ENCODE measurements at places on chromosomes 1 and 21.

GRCh38 chr1:155128755-155129473, 1.2 kb downstream of the EFNA1 start:
- no peak for DNase-seq

- DNase-seq: peak; percentile 82
Observed at GRCh38 chr21:31559368-31560119, 99.9 kb upstream of the SOD1 start.

DNA sequence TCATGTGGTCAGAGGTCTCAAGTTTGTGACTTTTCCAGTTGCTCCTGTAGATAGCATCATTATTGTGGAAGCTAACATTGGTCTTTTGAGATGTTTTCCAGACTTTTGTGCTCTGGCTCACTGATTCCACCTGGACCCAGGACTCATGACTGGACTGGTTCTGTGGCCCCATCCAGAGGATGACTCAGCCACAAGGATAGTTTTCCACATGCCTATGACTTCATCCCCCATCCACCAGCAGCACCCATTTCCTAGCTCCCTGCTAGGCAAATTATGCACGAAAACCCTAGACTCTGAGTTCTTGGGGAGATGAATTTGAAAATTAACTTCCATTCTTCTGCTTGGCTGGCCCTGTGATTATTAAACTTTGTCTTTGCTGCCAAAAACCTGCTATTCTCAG, 949.3 kb downstream of the MRPL39 start:
- no peak for DNase-seq

- DNase-seq: no peak
Observed at GRCh38 chr1:94831641-94832040, 11.5 kb downstream of the SLC44A3 start.

- DNase-seq: no peak
Observed at GRCh38 chr21:46056450-46056903, 41.4 kb upstream of the COL6A2 start.

- DNase-seq: no peak
Observed at GRCh38 chr1:119731060-119731459, 19.3 kb downstream of the PHGDH start.

DNA sequence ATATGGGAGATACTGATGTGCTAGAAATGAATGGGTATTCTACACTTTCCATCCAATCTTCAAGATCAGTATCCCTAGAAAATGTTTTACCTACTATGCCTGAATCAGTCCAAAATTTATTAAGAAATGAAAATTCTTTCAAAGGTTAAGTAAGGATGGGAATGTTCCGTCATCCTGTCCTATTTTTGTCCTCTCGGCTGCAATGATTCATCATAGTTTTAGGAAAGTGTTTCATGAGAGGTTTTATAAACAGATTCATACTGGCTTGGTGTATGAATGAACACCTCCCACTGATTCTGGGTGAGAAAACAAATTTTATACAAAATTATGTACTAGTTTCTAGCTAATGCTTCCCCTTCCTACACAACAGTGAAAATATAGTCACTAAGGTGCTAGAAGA, 504.6 kb upstream of the NR5A2 start:
- no peak for DNase-seq

GRCh38 chr1:118151312-118151937, 33.6 kb downstream of the SPAG17 start:
- DNase-seq: no peak

DNA sequence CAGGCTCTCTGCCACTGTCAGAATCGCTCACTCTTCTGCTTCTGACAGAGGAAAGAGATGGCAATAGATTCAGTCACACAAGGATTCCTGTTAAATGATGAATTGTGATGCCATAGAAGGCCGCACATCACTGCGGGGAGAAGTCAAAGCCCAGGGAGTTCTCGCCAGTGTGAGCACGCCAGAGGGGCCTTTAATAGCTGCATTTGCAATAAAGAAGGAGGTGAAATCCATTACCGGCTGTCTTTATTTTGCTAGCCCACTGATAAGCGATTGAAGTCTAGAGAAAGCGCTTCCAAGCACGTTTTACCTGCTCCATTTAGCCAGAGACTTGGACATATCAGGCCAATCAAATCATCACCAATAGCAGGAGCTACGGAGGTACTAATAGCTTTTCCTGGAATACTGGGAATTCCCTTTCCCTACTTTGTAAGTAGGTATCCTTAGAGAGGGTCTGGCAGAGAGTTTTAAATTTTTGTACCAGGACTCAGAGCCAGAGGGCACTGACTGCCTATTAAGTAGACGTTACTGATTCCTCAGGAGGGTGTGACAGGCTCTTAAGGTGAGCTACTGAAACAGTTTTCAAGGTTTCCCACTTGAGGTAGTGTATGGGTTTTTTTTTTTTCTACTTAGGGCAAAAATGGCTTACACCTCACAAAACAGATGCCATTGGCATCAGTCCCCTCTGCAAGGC, 10.2 kb upstream of the TARBP1 start:
- DNase-seq: no peak

DNA sequence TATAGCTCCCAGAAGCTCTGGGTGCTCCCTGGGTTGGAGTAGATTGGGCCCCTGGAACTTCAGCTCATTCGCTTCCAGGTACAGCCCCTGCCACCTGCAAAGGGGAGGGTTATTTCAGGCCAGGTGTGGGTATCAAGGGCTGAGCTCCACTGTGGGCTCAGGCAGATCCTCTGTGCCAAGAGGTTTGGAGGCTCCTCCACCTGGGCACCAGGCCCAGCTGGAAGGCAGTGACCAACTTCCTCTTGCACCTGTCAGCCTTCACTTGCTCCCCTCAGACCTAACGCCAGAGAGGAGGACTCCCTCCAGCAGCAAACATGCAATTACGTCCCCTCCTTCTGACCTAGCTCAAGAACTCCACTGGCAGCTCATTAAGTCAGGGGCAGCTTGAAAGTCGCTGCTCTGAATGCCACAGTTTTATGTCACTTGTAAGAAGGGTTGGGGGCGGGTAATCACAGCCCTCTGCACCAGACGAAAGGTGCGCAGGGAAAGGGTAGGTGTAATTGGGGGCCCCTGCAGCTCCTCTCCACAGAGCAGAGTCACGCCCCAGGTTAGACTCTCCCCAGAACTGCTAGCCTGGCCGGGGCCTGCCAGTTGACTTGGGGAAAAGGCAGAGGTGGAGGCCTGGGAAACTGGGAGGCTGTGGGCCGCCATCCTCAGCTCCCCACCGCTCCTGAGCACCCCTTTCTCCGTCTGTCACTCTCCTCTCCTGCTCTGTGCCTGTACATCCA, 125.0 kb upstream of the TMPRSS2 start:
- no peak for DNase-seq

- DNase-seq: no peak
Observed at GRCh38 chr1:29584776-29585175, 348.5 kb downstream of the PTPRU start.

GRCh38 chr1:221632072-221632471, 109.8 kb downstream of the DUSP10 start:
- DNase-seq: no peak

DNA sequence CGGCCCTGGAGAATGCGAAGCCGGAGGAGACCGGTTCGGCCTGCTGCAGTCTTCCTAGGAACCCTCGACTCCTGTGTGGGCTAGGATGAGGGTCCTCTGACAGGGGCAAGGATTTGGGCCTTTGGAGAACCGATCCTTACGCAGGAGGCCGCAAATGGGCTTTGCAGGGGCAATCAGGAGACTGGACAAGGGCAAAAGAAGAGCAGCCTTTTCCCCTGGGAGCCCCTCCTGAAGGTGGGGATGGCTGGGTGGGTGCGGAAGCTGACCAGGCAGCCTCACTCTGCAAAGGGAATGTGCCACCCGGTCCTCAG, 111.7 kb downstream of the NAV1 start:
- DNase-seq: no peak

- DNase-seq: no peak
Observed at GRCh38 chr1:241776911-241777310, 71.1 kb upstream of the EXO1 start.

- DNase-seq: no peak
Observed at GRCh38 chr1:42815941-42816584, 859 bp upstream of the ERMAP start.

DNA sequence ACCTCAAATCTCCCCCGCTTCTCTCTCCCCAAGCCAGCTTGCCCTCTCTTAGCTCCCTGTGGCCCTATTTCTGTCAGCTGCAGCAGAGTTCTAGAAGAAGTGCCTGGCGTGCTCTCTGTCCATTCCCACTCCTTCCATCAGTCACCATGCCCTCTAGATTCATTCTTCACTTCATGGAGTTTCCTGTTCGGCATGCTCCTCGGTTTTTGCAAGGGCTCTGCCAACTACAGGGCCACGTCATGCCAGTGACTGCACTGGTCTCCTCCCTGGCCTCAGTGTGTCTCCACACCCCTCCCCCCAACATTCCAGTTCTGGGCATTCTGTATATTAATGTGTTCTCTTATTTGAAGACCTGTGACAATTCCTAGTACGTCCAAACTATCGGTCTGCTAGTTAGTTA, 113.9 kb downstream of the SLC45A1 start:
- DNase-seq: no peak

DNA sequence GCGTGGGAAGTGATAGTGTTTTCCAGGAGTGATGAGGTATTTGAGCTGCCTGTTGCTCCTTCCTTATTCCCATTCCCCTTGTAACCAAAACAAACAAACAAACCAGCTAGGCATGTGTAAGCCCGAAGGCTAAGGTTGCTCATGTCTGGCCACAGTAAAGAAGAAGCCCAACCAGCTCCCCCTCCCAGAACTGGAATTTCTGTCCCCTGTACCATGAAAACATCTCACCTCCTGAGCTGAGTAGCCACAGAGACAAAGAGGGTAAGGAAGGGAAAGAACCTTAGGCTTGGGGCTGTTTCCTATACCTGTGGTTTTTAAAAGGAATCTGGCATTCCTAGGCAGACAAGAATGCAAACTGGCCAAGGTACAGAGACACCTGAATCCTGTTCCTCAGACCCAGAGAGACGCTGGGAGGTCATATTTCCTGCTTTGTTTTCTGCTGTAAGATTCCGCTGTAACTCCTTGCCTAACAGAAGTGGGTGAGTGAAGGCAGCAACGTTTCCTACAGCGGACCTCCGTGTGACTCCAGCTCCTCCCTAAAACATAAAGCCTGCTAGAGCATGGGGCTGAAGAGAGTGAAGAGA, 41.7 kb upstream of the RAB4A start:
- no peak for DNase-seq

GRCh38 chr1:185520188-185520920, 203.3 kb upstream of the IVNS1ABP start:
- DNase-seq: no peak

GRCh38 chr1:12561121-12561520, 56.9 kb downstream of the DHRS3 start:
- no peak for DNase-seq

- DNase-seq: no peak
Observed at GRCh38 chr1:147627435-147628110, 42.8 kb downstream of the ACP6 start.

- DNase-seq: no peak
Observed at GRCh38 chr1:162456323-162456722, 41.3 kb upstream of the UHMK1 start.

GRCh38 chr1:32992489-32993323, 28.1 kb upstream of the RNF19B start:
- DNase-seq: no peak

GRCh38 chr1:60222360-60223115, 149.0 kb upstream of the C1orf87 start:
- no peak for DNase-seq

- DNase-seq: no peak
Observed at GRCh38 chr1:44811234-44811633, 2.9 kb downstream of the BTBD19 start.

GRCh38 chr1:168086438-168086837, 50.3 kb downstream of the GPR161 start:
- DNase-seq: no peak

- DNase-seq: peak; percentile 14
Observed at GRCh38 chr1:3746830-3747521, 5.3 kb upstream of the CCDC27 start.

- DNase-seq: no peak
Observed at GRCh38 chr21:44989537-44989886, 49.7 kb downstream of the SLX9 start.

- DNase-seq: no peak
Observed at GRCh38 chr1:48718705-48719104, 58.0 kb downstream of the BEND5 start.

DNA sequence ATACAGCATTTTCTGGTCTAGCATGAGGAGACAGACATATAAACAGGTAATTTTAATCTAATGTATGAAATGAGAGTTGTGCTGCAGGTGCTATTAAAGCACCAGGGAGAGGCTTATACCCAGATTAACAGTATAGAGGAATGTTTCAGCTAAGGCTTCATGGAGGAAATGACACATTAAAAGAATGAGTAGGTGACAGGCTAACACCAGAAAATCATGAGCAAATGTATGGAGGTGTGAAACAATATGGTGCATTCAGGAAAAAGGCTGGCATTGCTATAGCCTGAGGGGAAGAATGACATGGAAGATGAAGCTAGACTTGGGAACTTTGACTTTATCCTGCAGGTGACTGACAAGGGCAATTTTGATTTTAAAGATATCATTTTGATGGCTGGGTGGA, 7.0 kb downstream of the ARPC5 start:
- DNase-seq: no peak

- DNase-seq: no peak
Observed at GRCh38 chr1:82215056-82215852, 414.5 kb downstream of the ADGRL2 start.

DNA sequence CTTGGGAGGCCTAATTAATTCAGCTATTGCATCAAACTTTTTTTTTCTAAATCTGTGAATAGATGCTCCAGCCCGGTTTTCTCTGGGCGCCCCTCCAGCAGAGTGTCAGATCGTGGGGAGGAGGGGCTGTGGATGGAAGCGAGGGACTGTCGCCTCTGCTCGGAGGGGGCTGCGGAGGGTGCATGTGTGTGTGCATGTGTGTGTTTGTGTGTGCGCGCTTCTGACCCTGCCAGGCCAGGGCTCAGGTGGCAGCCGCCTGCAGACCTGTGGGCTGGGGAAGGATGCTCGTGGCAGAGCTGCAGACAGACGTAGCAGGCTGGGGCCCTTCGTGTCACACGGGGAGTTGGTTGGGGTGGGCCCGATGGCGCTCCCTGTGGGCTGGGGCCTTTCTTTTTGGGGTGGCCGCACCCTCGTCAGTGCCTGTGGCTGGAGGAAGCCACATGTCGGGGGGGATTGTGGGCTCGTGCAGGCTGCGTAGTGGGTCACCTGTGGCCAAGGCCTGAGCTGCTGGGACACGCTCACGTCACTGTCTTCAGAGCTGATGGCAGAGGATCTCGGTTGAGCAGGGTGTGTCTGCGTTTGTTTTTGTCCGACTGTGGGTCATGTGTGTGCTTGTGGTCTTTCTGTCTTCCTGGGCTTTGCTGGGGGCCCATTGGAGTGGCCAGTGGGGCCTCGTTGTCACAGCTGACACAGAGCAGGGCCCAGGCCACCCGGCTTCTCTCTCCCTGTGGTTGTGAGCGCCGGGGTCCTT, 2.8 kb downstream of the SKI start:
- DNase-seq: no peak

DNA sequence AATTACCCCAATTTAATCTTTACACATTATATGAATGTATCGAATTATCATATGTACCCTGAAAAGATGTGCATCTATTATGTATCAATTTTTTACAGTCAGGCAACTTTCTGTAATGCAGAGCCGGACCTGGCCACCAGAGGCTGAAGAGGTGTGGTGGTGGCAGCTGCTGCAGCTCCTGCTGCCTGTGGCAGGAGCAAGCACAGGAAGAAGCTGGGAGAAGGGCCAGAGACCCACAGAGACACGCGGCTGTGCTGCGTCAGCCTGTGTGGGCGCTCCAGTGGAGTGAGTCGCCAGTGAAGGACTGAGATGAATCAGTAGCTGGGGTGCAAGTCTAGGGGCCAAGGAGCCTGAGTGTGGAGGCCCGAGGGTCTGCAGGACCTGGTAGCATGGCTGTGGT, 74.3 kb upstream of the COG2 start:
- DNase-seq: no peak

Measured in NCI-H1436 treated with DMSO at 0.1 percent for 48 hours (cell line).